ENCODE measurements at places on chromosomes 3 and 15. TPM values are rescaled to one million over a fixed set of nuclear protein-coding genes. Genes with fewer than 3 reads are reported as not detected.

DNA sequence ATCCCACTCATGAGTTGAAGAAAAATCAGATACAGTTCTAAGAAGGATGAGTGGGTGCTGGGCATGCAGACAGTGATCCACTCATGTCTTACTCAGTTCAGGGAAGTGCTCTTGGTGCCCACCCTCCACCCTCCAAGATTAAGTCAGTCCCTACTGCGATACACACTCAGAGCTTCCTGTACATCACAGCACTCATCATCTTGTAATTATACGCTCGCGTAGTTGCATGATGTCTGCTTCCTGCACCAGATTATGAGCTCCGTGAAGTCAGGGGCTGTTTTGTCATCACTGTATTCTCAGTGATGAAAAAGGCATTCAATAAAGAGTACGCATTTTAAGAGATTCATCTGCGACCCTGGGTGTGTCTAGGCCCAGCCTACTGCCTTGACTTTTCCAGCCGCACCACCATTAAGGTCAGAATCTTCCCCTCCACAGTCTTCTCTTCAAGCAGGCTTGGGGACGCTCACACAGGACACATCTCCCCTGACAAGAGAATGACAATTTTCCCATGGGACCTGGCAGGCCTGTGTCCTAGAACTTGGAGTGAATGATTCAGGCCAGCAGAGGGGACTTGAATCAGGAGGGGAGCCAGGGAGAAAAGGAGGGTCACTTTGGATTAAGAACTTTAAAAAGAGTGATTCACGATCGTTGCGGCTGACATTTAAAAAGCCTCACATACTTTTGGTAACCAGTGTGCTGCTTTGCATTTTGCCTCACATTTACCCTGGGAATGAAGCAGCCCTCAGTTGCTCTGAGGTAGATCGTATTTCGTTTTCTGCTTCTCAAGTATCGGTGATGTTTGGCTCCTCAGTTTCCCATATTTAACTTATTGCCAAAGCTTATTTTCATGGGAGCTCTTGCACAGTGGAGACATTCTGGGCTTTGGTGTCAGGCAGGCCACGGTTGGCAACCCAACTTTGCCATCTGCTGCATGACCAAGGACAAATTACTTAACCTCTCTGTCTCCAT is 7.9 kb upstream of the PDE8A start:
- DNase-seq = no peak

The FSIP1 gene
- total RNA-seq = 0.73 TPM

- DNase-seq = no peak
These were observed 76.8 kb downstream of the BDH1 start for GRCh38 chr3:197478746-197479668.

DNA sequence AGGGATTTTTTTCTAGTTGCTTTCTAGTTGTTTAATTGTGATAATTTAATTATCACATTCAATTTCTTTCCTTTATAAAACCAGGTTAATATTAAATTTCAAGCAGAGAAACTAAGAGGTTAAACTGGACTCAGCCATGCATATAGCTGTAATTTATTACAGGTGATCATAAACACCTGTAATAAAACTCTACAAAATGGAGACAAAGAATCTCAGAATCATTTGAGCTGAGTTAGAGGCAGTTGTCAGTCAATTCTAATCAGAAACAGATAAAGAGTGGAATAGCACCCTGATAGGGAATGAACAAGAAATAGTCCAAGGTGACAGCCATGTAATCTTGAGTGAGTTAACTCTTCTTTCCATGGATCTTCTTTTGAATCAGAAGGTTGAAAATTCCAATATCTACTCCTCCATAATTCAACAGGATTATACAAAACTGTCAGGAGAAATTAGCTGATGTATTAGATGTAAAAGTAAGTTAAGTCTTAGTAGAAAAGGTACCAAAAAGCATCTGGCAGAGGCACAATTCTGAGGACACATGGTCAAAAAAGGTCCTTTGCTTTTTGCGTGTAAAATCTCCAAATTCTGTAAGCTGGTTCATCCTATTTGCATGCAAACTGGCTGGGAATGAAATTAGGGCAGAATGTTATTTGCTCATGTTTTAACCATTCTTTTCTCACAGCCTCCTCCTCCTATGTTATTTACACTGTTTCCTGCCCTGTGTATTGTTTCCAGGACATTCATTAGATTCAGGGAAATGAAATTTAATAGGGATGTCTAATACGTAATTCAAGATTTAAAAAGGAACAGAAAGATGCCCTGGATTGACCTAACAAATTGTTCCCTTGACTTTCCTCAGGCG is 39.4 kb upstream of the B3GNT5 start:
- DNase-seq = no peak

The GASK1A gene
- total RNA-seq = 4.3 TPM

DNA sequence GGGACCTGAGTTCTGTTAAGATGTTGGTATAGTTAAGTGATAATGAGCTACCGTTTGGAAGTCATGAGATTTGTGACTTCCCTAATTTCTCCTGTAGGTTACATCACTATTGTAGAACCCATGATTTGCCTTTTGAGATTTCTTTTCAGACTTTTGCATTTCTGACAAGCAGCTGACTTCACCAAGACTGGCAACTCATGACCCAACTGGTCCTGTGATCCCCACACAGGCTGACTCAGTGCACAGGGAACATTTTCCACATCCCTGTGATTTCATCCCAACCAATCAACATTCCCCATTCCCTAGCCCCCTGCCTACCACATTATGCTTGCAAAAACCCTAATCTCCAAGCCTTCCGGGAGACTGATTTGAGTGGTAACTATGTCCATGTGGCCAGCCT is 242.1 kb upstream of the PDZRN3 start:
- no peak for DNase-seq

DNA sequence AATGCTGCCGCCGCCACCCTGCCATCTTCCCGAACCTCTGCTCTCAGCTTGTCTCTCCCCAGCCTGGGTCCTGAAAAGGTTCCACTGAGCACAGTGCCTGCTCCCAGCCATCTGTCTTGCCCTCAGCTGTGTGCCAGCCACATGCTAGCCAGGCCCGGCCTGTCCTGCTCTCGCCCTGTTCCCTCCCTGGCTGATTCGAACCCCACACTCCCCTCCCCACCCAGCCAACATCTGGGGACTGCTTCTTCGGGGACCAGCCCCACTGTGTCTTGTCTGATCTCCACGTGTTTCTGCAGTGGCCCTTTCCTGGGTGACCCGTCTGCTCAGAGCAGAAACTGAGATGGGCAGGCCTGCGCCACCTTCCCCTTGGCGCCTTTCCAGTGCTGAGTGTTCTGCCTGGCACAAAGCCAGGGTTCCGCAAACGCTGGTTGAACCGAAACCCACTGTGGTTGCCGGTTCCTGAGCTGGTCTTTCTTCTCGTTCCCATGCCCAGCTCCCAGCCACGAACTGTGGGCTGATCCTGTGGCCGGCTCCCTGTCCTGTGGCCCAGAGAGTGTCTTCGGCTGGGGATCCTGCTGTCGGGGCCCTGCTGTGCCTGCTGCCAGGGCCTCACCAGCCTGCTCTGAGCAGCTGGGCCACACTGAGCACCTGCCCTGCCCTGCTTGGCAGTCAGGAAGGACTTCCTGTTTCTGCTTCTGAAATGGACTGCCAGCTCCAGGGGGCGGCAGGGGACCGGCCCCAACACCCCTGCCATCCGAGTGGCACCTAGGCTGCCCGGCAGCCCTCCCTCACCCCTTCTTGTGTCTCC is 62.7 kb upstream of the KLF13 start:
- DNase-seq = peak; percentile 46

DNA sequence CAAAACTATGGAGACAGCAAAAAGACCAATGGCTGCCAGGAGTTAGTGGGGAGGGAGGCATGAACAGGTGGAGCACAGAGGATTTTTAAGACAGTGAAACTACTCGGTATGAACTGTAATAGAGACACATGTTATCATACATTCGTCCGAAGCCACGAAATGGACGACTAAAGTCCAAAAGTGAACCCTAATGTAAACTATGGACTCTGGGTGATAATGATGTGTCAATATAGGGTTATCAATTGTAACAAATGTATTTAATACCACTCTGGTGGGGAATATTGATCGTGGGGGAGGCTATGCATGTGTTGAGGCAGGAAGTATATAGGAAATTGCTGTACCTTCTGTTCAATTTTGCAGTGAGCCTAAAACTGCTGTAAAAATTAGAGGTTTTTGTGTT is 107.0 kb downstream of the CPN2 start:
- peak; percentile 5 for DNase-seq

The MYO5C gene
- 24.9 TPM for total RNA-seq

DNA sequence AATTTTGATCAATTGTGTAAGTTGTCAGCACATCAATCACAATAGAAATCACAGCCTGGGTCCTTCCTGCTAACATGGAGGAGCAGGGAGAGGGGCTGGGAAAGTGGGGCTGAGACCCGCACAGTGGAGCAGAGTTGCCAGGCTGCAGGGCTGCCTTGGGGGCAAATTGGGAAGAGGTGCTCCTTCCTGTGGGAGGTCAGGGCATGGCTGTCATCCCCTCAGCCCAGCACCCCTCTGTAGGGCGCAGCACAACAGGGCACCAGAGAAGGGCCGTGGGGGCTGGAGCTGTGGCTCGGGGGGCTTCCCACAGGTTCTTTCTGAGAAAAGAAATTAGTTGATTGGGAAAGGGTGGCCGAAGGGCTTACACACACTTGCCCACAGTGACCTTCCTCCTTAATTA is 126.3 kb downstream of the NSMCE3 start:
- no peak for DNase-seq

DNA sequence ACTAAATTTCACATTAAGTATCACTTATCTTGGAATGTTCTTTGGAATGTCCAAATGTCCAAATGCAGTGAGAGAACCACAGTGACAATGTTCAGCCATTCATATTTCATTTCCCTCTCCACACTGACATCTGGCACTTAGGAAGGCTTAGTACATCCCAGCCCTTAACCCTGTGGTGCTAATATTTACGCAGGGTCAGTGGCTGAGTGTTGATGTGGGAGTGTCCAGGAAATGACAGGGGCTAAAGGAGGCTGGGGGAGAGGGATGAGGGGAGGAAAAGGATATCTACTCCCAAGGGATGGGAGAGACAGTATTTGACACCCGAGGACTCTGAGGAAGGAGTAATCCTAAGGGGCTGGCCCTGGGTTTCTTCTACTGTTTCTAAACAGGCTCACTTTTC is 14.1 kb upstream of the CCR4 start:
- DNase-seq = no peak

DNA sequence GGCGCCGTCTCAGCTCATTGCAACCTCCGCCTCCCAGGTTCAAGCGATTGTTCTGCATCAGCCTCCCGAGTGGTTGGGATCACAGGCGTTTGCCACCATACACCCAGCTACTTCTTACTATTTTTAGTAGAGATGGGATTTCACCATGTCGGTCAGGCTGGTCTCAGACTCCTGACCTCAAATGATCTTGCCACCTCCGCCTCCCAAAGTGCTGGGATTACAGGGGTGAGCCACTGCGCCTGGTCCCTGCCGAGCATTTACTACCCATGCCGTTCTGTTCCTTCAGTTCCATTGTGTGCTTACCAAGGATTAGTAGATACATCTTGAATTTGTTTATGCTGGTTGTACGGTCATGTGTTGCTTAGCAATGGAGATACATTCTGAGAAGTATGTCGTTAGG is 10.3 kb downstream of the CHD2 start:
- no peak for DNase-seq
